ENCODE measurements at places on chromosomes 1 and 21. TPM values are rescaled to one million over a fixed set of nuclear protein-coding genes. Genes with fewer than 3 reads are reported as not detected.

DNA sequence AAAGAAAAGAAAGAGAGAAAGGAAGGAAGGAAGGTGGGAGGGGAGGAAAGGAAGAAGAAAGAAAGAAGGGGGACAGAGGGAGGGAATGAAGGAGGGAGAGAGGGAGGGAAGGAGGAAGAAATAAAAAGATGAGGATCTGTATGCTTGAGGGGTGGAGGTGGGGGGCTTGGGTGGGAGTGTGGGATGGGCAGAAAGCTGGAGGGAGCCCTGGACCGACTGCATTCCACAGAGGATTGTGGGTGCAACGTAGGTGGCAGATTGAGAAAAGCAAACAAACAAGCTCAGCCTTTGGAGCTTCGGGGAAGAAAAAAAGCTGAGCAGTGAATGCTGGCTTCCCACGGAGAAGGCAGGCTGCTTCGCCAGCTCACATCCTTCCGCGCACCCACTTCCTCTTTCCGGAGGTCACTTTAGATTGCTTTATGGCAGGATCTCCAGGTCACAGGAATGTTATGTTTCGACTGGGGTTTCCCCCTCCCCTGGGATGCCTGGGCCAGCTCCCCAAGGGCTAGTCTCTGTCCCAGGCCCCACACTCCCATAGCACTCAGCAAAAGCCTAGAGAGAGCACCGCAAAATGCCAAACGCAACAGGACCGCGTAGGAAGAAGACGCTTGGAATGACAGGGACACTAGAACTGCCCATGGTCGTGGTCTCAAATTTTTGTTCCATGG is 20.7 kb upstream of the LGALS8 start:
- no peak for DNase-seq

LRRC71 gene
- polyA plus RNA-seq, result 0.83 TPM

LHX4 gene
- 4.6 TPM for polyA plus RNA-seq

GRCh38 chr21:16633831-16634459 is 878.9 kb upstream of the CXADR start:
- no peak for DNase-seq

HES3 gene
- not detected for polyA plus RNA-seq

GRCh38 chr21:17513214-17514123 is 626 bp downstream of the CXADR start:
- peak; percentile 49 for DNase-seq

CLEC20A gene
- polyA plus RNA-seq, result 0.30 TPM

Measured in left kidney (tissue), 8 donors.